CD4-positive, alpha-beta T cell (primary cell): ENCODE measurements at places on chromosomes 6 and 20.

GRCh38 chr6:106913111-106913510 is 61.4 kb downstream of the CD24 start:
- no peak for DNase-seq

DNA sequence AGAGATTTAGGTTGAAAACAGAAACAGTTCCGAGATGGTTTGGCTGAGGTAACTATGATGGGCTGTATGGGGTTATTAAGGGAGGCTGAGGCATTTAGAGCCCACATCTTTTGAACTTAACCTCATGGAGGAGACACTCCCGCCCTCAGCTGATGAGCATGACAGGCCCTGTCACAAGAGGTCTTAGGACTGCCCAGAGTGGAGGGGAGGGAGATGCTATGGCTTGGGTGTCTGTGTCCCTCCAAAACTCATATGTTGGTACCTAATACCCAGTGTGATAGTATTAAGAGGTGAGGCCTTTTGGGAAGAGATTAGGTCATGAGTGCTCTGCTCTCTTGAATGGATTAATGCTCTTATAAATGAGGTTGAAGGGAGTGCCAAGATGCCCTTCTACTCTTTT is 126.6 kb downstream of the CDC5L start:
- DNase-seq, result no peak

DNA sequence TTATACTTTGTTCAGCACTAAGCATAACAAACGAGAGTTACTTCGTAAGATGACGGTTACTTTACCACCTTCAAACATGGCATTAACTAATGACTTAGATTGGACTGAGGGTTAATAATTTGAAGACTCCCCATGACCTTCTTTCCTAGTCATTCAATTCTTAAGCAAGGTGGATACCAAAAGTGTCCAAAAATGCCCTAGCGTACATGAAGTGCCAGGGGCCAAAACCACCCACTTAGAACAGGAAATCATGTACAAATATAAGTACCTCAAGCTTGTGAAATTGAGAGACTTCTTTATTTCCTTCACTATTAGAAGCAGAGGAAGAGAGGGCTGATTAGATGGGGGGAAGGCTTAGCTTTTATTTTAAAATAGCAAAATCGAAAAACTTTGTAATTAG is 166.4 kb downstream of the ATXN1 start:
- no peak for DNase-seq

DNA sequence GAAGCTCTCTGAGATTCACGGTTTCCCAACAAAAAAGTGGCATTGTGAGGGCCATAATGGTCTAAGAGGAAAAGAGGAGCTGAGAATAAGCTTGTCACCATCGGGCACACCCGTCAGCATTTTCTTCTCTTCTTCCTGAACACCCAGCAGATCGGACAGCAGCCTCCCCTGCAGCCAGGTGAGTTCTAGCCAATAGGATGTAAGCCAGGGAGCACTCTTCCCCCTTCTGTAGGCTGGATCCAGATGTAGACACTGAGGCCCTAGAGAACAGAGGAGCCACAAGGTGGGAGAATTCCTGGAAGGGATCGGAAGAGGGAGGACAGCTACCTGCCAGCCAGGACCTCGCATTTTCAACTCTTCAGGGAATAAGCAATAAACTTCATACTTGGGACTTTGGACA is 228.0 kb downstream of the SYNDIG1 start:
- DNase-seq, result no peak

DNA sequence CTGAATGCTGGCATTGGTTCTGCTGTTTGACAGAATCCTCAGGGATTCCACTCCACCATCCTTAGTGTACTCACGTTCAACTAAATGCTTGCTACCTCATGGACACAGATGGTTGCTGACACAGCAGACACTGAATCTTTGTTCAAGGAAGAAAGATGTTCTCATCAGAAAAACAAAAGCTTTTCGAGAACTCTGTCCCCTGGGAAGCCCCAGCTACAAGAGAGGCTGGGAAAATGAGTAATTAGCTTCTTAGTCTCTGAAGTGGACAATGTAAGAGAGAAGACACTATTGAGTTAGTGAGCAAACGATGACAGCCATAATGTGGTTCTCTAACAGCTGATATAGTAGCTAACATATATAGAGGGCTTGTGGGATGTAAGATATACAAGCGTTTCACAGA is 30.9 kb upstream of the ENPP5 start:
- DNase-seq, result no peak

DNA sequence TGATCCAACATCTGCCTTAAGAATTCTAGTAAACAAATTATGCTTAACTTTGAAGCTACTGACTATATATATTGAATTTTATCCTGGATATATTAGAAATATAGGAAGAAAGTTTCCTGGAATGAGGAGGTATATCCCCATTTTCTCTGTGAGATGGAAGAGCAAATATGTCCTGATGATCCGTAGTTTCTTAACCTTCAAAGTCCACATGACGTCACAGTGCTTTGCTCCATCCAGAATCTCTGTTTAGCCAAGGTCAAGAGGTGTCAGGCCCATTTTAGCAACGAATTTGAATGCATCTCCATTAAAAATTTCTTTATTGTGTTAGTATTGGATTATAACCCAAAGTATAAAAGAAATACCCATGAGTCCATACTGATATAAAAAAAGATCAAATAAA is 162.5 kb downstream of the PRL start:
- no peak for DNase-seq

- no peak for DNase-seq
Observed at GRCh38 chr6:2047855-2048254, 197.6 kb downstream of the GMDS start.

- no peak for DNase-seq
Observed at GRCh38 chr6:118269659-118270058, 278.4 kb upstream of the PLN start.

- DNase-seq, result no peak
Observed at GRCh38 chr6:108106694-108107093, 32.2 kb upstream of the OSTM1 start.

DNA sequence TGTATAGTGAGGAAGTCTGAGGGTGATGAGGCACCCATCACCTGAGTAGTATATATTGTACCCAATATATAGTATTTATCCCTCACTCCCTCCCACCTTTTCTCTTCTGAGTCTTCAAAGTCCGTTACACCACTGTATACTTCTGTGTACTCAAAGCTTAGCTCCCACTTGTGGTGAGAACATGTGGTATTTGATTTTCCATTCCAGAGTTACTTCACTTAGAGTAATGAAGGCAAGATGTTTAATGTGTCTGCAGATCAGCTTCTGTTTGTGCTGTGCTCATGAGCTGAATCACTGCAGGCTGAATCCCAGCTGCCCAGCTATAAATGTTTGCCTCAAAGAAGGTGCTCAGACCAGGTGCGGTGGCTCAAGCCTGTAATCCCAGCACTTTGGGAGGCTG is 139.3 kb upstream of the FOXA2 start:
- DNase-seq, result no peak

- DNase-seq, result no peak
Observed at GRCh38 chr6:167113047-167113754, 9.7 kb upstream of the CCR6 start.

DNA sequence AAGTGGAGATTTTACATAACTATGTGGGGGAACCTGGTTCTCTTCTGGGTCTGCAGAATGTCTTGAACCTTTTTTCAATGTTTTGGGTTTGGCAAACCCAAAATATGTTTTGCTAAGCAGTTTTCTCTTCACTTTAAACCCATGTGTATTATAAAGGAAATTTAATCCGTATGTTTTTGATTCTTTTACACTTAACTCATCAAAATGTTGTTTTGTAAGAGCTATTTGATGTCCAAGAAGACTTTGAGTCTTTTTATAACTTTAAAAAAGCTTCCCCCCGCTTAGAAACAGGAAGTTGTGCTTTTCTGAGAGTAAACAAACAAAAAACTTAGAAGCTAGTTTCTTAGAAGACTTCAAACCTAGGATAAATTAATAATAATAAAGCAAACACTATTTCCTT is 81.9 kb upstream of the CEP162 start:
- no peak for DNase-seq
